ENCODE measurements at places on chromosomes 13 and 19.

GRCh38 chr19:17006579-17006978 lies 20.0 kb downstream of the CPAMD8 start:
- DNase-seq, result no peak

- no peak for DNase-seq
These were observed 12.5 kb downstream of the INTS6 start for GRCh38 chr13:51440381-51440780.

DNA sequence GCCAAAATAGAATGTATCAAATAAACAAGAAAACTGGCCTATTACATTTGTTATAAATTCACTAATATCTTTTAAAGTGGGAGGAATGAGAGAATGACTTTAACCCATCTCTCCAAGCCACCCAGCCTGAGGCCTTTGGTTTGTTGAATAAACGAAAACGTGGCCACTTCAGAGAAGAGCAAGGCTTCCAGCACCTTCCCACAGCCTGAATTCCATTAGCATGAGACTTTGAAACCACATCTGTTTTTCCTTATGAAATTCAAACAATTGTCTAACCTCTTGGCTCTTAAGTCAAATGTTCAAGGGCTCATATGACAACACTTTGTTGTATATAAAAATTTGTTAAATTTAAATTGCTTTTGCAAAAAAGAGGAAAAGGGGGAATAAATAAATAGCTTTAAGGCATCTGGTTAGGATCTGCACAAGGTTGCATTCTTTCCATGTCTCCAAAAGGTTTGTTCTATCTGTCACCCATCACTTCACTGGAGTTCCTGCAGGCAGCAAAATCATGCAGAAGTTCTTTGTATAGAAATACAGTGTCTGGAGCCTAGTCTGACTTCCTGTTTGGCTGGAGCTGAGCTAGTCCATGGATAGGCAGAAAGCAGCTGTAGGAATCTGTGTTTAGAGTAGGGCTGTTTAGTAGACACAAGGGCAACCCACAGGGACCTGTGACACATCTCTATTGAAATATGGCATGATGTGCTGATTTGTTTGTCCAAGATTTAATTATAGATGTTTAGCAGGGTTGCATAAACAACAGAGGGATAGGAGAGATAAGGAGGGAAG lies 502.3 kb downstream of the KCTD12 start:
- DNase-seq, result peak; percentile 90

DNA sequence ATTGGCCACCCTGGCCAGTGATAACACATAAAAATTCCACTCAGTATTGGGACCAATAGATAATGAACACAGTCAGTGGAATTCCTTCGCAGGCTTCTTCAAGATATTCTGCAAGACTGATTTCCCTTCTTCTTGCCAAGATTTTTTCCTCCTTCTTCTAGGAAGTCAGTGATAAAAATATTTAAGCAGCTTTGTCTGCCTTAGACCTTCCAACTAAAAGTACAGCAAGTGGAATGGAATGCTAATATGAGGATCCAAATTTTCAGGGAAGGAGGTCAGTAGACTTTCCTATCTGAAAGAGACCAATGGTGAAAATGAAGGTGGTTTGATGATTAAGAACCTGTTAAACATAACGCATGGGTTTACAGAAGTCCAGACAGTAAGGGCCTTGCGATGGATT lies 9.6 kb downstream of the STARD13 start:
- DNase-seq, result no peak

GRCh38 chr13:54424344-54424743 lies 1395.7 kb downstream of the OLFM4 start:
- no peak for DNase-seq

DNA sequence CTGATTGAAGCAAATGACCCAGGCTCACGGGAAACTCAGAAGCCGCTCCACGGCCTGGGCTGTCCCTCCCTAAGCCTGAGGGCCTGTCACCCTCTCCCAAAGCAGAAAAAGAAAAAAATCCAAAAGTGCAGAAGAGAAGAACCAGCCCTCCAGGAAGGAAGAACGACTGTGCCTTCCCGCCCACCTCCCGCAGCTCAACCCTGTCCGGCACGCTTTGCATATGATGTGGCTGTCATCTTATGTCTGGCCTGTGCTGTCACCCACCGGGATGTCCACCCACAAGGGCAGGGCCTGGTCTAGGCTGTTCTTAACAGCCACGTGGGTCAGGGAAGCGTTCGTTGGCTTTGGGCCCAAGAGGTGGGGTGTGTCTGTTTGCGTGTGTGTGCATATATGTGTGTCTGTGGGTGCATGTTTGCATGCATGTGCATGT lies 13.7 kb downstream of the ZBTB7A start:
- DNase-seq, result no peak

DNA sequence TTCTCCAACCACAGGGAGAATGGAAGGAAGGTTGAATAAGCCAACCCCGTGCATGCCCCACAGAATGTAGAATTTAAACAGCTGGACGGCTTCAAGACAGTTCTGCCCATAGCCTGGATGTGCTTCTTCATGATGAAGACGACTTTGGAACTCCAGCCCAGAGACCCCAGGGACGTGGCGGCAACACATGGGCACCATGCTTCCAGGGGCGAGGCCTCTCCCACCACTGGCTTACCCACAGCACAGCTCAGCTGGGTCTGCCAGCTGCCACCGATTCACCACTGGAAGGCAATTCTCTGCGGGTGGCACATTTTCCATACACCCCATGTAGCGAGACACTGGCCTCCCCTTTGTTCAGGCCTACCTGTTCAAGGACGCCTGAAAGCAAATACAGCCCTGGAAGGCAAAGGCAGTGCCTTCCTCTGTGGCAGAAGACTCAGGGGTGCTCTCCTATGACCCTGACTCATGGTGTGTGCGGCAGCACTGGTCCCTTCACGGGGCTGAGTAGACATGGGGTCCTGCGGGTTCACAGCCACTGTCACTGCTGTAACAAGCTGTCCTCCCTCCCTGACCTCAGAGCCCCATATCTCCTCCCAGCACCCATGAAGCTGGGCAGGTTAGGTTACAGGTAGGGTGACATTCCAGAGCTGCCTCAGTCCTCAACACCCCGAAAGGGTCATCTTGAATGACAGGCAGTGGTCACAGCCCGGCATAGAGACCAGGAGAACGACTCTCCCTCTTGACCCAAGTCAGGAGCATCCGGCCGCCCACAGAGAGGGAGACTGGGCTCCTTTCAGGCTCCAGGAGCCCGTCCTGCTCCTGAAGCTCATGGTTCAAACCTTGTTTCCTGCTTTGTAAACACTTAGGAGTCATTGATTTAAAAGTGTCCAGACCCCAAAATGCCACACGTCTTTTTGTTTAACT lies 72.7 kb downstream of the SPACA7 start:
- DNase-seq, result no peak

DNA sequence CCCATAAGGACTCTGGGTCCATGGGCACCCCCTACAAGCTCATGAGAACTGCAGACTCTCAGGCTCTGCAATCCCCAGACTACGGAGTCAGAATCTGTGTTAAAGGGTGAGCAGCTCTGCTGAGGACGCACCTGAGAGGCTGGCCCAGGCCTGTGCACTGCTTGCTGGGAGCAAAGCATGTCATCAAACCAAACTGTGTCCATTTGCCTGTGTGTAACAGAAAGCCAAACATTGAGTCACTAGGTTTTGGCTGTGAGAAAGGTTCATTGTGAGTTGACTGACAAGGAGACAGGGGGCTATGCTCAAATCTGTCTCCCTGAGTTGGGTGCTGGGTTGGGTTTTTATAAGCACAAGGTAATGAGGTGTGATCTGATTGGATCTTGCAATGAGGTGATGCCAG lies 22.1 kb upstream of the MTIF3 start:
- no peak for DNase-seq

DNA sequence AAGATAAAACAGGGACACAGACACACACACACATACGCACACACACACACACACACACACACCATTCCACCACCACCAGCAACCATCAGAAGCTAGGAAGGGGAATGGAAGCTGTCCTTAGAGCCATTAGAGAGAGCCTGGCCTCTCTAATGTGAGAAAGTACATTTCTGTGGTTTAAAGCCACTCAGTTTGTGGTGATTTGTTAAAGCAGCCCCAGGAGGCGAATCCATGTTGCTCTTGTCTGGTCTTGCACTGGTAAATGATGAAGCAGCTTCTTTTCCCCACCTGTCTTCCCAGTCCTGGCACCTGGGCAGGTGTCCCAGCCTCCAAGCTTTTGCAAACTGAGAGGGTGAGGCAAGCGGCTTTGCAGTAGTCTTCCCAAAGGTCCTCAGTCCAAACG lies 118.9 kb upstream of the KL start:
- DNase-seq, result no peak

DNA sequence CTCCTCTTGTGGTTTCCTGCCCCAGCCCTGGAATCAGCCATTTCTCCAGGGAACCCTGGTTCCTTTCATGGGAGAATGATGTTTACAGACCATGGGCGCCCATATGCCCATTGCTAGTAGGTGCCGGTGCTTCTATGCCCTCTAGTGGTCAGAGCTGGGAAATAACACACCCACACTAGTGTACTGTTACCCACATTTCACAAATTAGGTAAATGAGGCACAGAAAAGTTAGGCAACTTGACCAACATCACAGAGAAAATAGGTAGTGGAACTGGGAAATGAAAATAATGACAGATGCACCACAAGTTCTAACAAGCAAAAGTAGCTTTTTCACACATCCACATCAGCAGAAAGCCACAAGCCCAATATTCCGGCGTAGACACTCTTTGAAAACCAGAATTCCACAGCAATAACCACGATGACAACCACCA lies 1.3 kb upstream of the CEACAM3 start:
- no peak for DNase-seq

DNA sequence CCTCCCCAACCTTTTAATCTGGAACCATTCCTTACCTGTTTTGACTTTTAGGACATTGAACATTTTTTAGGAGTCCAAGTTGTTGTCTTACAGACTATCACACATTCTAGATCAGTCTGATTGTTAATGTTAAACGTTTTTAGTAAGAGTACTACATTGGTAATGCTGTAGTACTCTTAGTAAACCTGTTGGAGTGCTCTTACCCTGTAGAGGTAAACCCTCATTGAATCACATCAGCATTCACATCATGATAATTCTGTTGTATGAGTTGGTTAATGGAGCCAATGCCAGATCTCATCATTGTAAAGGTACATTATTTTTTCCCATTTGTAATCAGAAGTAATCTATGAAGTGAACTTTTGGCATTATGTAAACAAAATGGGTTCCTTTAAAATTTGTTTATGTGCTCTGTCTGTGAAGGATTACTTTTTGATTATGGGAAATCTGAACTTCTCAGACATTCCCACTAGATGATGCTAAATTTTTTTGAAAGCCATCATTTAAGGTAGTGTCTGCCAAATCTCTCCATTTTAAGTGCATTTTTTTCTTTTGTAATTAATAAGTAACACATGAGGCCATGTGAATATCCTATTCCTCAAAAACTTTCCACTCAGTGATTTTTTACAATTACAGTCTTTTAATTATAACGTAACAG lies 55.2 kb downstream of the VWA8 start:
- no peak for DNase-seq

DNA sequence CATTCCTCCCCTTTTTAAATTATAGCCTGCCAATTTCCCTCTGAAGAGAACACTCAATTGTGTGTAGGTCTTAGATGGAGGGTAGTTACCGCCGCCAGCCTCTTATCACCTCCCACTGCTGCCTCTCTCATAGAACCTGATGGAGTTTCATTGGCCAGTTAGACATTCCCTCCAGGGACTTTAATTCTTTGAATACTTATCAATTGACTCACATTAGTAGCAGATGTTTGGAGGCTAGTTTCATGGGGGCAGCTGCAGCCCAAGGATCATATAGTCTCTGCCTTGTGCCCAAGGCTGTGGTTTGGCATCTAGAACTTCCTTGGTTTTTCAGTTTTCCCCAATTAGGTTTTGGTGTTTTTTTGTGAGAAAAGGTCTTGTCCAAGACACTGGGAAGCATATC lies 318.9 kb upstream of the HTR2A start:
- DNase-seq, result peak; percentile 68

GRCh38 chr13:84569366-84569765 lies 687.1 kb upstream of the SLITRK1 start:
- no peak for DNase-seq

GRCh38 chr13:47206111-47206510 lies 309.3 kb upstream of the HTR2A start:
- no peak for DNase-seq

GRCh38 chr13:51924756-51925544 lies 63.2 kb downstream of the CCDC70 start:
- DNase-seq, result no peak

GRCh38 chr13:84870190-84870589 lies 929.0 kb downstream of the SLITRK6 start:
- DNase-seq, result no peak

DNA sequence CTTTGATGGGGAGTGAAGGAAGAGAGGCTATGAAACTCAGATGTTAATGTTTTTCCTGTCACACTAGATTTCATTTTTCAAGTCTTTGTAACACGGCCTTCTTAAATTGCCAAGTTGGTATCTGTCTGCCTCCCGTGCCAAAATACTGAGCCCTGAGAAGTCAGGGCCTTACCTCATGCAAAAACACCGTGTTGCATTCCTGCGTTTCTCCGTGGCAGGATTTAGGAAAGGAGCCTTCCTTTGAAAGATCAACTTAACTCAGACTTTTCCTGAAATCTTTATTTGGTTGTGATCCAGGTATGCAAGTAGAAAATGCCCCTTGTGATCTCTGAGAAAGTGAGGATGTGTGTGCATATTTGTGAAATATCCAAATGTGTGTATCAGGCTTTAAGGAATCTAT lies 1291.0 kb upstream of the SLC10A2 start:
- DNase-seq, result no peak

DNA sequence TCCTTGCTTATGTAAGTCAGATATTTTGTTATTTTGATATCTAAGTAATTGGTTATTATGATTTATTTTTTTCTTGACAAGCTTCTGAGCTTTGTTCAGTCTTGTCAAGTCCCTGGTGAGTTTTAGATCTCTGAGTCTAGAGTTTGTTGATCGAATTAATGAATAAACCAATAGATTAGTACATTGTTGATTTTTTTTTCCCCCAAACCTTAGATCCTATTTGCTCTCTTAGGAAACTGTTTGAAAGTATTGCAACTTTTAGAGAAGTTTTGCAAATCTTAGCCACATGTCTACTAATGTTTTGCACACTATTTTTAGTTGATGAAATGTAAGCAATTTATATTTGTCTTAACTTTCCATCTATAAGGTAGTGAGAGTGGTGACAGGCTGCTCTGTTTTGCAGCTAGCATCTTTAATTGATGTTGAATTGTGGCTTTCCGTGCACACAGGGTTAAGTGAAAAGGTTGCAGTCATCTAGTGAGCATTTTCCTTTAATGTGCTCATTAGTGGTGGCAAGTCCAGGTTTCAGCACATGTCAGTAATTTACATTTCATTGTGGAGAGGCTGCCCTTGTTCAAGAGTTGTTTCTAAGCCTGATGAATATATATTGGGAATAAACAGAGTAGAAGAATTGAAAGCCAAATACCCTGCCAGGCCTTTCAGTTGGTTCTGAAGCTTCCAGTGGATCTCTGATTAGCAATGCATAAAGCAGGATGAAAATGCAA lies 86.3 kb downstream of the PCCA start:
- no peak for DNase-seq

DNA sequence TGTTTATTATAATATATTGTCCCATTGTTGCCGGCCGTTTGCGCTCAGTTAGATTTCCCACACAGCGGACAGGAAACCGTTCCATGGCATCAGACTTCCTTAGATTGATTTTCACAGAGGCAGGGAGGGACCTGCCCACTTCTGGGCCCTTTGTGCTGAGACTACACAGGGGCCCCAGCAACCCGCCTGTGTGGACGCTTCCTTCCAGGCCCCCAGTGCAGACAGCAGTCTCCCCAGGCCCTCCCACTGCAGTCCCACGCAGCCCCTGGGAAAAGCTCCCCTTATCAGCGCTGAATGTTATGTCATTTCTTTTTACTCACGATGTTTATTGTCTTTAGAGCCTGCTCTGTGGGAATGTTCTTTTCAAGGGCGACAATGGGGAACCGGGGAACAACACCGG lies 351.7 kb upstream of the ARGLU1 start:
- DNase-seq, result no peak

GRCh38 chr13:25218019-25218418 lies 45.9 kb upstream of the AMER2 start:
- no peak for DNase-seq

All from AG04450 (cell line).